Activated CD4-positive, alpha-beta memory T cell treated with anti-CD3 and anti-CD28 coated beads for 36 hours (primary cell): ENCODE measurements at places on chromosomes 11 and 22.

- H3K4me1 ChIP-seq: no peaks in the 10 kb centered on the region
- H3K27ac ChIP-seq: no peak overlapping the region
- H3K27me3 ChIP-seq: peaks cover 8% of the 10 kb centered on the region
- no peaks in the 10 kb centered on the region for H3K36me3 ChIP-seq
- H3K4me3 ChIP-seq: no peak overlapping the region
- no peak for DNase-seq
Observed at GRCh38 chr11:64665411-64665821, 57.6 kb downstream of the NRXN2 start.

- no peaks in the 10 kb centered on the region for H3K4me1 ChIP-seq
- H3K27ac ChIP-seq: no peak overlapping the region
- no peaks in the 10 kb centered on the region for H3K27me3 ChIP-seq
- no peak for DNase-seq
- H3K36me3 ChIP-seq: no peaks in the 10 kb centered on the region
- no peak overlapping the region for H3K4me3 ChIP-seq
Observed at GRCh38 chr11:396511-396947, 2.5 kb downstream of the PKP3 start.

DNA sequence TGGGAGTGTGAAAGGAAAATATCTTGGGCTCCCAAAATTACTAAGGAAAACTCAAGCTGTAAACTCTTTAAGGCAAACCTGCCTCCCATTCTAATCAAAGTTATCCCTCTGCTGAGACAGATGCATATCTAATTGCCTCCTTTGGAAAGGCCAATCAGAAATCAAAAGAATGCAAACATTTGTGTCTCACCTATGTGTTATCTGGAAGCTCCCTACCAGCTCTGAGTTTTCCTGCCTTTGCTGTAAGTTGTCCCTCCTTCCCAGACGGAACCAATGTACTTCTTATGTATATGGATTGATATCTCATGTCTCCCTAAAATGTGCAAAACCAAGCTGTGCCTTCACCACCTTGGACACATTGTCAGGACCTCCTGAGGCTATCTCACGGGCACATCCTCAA is 95.8 kb downstream of the AASDHPPT start:
- no peaks in the 10 kb centered on the region for H3K27me3 ChIP-seq
- H3K27ac ChIP-seq: no peak overlapping the region
- no peaks in the 10 kb centered on the region for H3K36me3 ChIP-seq
- DNase-seq: no peak

DNA sequence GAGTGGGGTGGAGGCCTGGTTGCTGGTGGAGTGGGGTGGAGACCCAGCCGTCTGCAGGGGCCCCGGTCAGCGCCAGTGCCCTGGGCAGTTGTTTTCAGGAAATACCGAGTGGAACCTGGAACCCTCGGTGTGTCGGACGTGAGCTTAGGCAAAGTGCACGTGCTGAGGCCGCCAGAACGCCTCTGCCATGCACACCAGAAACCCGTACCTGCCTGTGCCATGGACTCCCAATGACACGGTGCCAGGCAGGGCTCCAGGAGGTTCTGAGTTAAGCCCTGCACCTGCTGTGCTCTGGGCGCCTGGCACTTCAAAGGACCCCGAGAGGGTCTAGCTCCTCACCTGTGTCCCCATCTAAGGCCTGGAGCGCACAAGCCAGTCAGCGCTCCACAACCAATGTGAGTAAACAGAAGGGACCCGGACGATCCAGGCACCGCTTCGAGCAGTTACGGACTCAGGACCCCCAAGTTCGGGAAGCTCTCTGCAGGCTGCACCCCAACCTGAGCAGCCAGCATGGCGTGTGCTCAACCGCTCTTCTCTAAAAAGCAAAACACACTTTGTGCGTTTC is 12.3 kb downstream of the TOLLIP start:
- peak; percentile 5 for DNase-seq
- no peaks in the 10 kb centered on the region for H3K27me3 ChIP-seq
- H3K4me3 ChIP-seq: no peak overlapping the region
- H3K4me1 ChIP-seq: peaks cover 5% of the 10 kb centered on the region

- no peak overlapping the region for H3K4me3 ChIP-seq
- H3K27ac ChIP-seq: no peak overlapping the region
- H3K4me1 ChIP-seq: no peaks in the 10 kb centered on the region
Observed at GRCh38 chr11:134800130-134800529, 388.1 kb upstream of the B3GAT1 start.

- no peaks in the 10 kb centered on the region for H3K27me3 ChIP-seq
- DNase-seq: peak; percentile 99
- H3K27ac ChIP-seq: peak within 1 kb of the TSS; percentile 92
- peaks cover 21% of the 10 kb centered on the region for H3K4me1 ChIP-seq
Observed at GRCh38 chr11:78574386-78575381, at the start of gene NARS2. TSS of gene NARS2 (minus strand) at chr11:78574864. CDS start at chr11:78574488, 376 bp downstream.
